Ureter (tissue), 1 donor: ENCODE measurements at places on chromosomes 11 and 22. TPM values are rescaled to one million over a fixed set of nuclear protein-coding genes. Genes with fewer than 3 reads are reported as not detected.

The CDHR5 gene
- total RNA-seq = not detected

The SPTBN2 gene
- 33.7 TPM for total RNA-seq

The FCHSD2 gene
- 42.5 TPM for total RNA-seq

The TTLL8 gene
- total RNA-seq = not detected

- no peak for DNase-seq
These were observed 27.2 kb downstream of the FEZ1 start for GRCh38 chr11:125468852-125469251.

DNA sequence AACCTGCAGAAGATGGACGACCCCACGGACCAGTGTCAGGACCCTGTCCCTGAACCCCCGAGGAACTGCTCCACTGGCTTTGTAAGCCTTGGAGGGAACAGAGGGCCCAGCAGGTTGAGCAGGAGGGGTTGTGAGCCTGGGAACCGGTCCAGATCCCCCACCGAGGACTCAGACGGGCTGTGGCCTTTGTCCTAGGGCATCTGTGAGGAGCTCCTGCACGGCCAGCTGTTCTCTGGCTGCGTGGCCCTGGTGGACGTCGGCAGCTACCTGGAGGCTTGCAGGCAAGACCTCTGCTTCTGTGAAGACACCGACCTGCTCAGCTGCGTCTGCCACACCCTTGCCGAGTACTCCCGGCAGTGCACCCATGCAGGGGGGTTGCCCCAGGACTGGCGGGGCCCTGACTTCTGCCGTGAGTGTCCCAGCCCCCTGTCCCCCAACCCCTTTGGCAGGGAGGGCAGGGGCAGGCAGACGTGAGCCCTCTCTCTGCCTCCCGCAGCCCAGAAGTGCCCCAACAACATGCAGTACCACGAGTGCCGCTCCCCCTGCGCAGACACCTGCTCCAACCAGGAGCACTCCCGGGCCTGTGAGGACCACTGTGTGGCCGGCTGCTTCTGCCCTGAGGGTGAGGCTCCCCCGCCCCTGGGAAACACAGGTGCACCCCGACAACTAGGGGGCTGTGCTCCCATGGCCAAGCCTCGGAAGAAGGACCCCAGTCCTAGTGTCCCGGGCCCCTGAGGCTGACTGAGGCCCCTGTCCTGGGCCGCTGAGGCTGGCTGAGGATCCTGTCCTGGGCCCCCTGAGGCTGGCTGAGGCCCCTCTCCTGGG lies 6.4 kb downstream of the MUC5AC start:
- no peak for DNase-seq

DNA sequence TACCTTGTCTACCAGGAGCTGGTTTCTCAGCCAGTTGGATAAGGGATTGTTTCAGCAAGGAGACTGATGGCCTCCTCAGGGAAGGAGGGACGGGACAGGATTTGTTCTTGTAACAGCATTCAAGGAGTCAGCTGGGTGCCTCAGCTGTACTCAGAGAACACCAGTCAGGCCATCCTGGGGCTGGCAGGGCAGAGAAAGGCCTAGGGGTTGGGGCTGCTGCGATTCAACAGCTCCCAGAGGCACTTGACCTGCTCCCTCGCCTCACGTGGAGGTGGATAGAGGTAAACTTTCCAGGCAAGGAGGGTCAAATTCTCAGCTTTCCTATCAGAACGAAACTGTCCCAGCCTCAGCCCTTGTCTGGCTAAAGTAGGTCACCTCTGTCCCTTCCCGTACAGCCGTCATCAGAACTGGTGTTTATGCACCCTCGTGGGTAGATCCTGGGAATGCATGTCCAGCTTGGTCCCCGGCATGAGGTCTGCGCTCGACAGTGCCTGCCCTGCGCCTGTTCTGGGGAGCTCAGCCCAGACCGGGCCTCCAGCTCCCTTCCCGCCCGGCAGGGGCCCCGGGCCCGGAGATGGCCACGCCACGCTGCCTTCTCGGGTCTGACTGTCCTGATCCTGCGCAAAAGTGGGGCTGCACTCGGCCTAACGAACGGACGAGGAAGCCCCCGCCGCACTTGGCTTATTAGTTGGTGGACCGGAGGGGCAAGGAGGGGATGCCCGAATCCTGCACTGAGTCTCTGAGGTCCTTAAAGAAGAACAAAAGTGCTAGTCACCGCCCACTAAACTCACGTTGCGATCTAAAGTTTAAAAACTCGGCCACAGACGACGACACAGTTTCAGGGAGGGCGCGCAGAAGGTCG lies 762 bp upstream of the CCDC134 start:
- DNase-seq = peak; percentile 53

DNA sequence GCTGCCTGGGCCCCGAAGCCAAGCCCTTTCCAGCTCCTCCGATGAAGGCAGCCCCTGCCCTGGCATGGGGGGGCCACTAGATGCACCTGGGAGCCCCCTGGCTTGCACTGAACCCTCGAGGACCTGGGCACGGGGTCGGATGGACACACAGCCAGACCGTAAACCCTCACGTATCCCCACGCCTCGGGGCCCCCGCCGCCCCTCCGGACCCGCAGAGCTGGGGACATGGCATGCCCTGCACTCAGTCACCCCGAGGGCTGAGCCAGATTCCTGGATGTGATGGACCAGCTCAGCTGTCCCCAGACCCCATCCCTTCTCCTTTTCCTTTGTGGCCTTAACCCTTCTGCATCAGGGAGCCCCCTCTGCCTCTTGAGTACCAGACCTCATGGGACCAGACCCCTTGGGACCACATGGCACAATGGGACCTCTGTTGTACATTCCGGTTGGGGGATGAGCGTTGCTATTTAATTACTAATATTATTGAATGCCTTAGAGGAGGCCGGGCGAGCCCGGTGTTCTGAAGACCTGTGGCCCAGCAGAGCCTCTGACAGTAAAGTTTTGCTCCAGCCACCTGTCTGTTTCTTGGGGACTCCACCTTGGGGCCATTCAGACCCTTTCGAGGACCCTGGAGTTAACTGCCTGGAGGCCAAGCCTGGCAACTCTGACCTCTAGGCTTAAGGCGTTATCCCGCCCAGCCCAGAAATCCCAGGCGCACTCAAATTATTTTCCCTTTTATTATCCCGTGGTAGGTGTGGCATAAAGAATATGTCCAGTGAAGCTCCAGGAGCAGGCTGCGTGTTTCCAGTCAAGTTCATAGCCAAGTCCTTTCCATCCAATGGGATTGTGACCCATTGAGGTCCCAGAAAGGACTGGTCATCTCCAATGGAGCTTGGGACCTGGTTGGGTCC lies 3.0 kb downstream of the RASL10A start:
- DNase-seq = no peak

GRCh38 chr11:118565051-118565450 lies 680 bp downstream of the IFT46 start:
- DNase-seq = peak; percentile 47

- DNase-seq = no peak
These were observed 303.9 kb downstream of the ETS1 start for GRCh38 chr11:128283451-128283850.

DNA sequence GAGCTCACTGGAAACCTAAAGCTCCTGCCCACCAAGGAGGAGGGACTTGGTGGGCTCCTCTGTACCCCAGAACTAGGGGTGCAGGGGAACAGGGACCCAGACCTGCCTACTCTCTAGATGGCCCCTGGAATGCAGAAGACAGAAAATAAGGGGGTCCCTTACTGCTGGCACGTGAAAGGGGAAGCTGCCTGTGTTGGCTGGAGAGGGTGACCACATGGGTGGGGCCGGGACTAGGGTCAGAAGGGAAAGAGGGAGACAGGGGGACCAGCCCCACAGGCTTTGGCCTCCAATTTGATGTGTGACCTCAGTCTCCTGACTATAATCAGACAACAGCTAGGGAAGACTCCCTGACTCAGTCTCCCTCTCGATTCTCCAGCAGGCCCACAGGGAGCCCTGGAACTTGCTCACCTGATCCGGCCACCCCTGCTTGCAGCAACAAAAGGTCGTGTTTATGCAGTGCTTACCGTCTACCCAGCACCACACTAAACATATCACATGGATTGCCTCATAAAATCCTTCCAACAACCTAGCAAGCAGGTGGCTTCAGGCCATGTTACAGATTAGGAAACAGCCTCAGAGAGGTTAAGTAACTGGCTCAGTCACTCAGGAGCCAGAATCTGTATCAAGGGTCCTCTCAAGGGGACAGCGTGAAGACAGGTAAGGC lies 10.2 kb downstream of the ARAP1 start:
- no peak for DNase-seq

DNA sequence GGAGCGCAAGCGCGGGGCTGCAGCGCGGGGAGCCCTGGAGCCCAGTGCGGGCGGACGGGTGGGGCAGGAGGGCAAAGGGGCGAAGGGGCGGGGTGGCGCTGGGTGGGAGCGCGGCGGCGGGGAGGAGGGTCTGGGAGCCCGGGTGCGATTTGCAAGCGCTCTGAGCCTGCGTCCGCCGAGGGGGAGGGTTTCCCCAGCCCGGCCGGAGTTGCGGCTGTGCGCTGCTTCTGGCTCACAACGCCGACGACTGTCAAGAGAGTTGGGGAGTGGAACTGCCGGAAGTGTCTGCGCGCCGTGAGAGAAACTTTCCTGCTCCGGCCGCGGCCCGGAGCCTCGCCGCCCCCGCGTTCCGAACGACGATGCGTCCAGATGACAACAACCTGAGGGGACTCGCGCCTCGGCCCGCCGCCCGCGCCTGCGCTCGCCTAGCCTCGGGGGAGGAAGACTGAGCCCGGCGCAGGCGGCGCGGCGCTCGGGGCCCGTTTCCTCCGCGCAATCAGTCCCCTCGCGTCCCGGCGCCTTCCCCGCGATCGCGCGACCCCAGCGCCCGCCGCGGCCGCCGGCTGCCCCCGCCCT lies at the start of gene ARHGAP42:
Gene ARHGAP42, plus strand, starts transcription at position 235 of the 576 bp plus-strand sequence. CDS start 391 bp downstream, outside the sequence.
- DNase-seq = peak; percentile 71
